ENCODE measurements at places on chromosomes 12 and 14.

GRCh38 chr12:6538420-6539313, 4.3 kb downstream of the GAPDH start:
- DNase-seq, result no peak

GRCh38 chr12:114841557-114842251, 157.7 kb upstream of the TBX3 start:
- no peak for DNase-seq

DNA sequence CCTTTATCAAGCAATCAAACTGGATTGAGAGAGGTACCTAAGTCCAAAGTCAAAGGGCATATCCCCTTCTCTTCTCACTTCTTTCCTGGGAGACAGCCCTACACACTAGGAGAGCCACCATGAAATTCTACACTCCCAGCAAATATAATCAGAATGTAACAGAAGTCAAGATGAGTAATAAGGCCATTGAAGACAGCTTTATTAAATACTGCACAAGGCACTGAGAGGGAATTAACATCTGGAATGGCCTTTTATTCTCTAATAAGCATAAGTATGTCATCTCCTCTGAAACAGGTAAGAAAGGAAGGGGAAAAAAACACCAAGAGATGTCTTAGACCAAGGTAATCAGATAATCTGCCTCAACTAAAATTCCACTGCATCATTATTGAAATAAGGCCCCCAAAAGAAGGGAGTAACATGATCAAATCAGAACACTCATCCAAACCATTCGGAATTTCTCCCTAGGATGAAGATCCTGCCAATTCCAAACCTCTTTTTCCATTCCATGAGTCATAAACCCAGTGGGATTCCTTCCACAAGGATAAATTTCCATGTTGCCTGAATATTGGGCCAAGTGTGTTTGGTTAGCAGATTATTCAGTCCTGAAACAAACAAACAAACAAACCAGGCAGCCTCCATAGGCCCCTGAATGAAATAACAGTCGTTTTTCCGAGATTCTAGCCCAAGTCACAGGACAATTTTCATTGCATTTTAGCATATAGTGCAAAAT, 19.9 kb downstream of the SLC35F4 start:
- DNase-seq, result no peak

DNA sequence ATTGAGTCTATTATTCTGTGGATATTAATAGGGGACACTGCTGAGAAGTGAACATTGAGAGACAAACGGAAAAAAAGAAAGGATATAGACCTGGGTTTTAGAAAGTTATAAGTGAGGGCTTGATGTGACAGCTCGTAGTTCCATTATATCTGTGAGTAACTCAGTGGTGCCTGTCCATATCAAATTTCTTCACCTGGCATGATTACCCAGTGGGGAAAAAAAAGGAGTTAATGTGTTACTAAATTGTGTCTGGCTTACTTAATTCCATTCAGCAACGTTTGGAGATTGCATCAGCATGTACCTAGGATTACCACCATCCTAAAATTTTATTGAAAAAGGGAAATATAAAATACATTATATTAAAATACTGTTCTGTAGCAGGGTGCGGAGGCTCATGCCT, 1249.9 kb downstream of the SLC16A7 start:
- DNase-seq, result no peak

DNA sequence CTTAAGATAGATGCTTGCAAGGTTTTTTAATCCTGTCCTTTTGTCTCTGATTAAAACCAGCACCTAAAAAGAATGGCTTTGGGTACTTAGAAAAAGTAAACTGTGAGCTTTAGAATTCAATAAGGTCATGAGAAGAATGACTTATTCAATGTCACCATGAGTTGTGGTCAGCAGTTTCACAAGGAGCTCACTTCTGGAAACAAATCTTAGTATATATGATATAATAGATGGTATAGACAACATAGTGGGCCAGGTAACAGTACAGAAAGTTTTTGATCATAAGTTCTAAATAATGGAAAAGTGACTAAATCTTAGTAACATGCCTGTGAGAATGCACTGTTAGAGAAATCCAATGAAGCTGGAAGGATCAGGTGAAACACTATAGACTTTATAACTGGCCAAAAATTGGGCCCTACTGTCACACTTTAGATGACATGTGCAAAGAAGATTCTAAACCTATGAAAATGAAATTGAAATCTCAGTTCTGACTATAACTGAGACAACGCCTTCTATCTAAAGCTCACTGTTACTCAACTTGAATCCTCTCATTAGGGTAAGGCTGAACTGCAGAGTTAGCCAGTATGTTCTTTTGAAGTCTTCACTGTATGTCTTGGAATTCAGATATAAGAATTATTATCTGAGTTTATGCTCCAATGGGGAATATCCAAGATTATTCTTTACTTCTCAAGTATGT, 42.4 kb upstream of the RAD51AP1 start:
- no peak for DNase-seq

DNA sequence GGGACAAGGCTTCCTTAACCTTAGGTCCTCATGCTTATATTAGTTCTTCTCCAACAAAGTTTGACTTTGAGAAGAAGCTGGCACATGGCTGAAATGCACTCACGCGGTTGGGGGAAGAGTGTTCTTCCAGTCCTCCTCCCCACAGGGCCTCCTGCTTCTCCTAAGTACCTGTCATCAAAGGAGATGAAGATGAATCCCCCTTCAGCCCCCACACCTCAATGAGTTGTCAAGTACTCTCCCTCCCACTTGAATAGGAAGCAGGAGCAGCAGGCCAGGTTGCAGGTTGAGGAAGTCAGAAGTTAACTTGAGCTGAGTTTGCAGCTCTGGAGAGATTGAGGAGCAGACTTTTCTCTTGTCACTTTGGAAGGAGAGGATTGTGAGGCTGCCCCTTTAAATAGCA, 2.9 kb upstream of the PDE1B start:
- no peak for DNase-seq

- no peak for DNase-seq
Observed at GRCh38 chr14:91964011-91964410, 16.5 kb upstream of the FBLN5 start.

- DNase-seq, result no peak
Observed at GRCh38 chr12:106634206-106634605, 51.4 kb downstream of the RFX4 start.

GRCh38 chr14:70468731-70469130, 16.8 kb downstream of the ADAM21 start:
- no peak for DNase-seq

DNA sequence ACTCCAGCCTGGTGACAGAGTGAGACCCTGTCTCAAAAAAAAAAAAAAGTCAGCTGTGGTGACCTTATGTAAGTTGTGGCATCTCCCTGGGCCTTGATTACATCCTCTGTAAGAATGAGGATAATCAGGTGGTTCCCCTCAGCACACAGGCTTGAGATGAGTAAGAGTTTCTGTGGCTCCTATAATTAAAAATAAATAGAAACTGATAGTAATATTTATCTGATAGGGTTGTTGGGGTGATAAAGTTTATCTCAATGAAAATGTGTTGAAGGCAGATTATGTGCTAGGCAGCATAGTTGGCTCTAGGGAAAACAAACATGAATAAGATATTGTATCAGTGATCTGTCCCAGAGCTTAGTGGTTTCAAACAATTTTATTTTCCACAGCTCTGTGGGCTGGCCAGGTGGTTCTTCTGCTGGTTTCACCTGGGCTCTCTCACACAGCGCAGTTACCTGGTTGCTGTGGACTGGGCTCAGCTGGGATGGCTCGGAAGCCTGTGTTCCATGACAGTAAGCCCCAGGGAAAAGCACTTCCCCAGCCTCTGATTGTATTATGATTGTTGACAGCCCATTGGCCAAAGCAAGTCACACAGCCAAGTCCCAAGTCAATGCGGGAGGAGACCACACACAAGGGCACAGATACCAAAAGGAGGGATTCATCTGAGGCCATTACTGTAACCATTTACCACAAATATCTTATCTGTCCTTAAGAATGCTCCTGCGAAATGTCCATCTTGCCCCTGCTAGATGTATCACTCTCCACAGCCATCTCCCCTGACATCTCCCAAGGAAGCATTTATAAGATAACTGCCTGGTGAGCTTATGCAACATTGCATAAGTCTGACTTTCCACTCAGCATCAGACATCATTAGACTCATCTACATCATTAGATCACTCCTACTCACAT, 151.7 kb downstream of the NUAK1 start:
- DNase-seq, result no peak

DNA sequence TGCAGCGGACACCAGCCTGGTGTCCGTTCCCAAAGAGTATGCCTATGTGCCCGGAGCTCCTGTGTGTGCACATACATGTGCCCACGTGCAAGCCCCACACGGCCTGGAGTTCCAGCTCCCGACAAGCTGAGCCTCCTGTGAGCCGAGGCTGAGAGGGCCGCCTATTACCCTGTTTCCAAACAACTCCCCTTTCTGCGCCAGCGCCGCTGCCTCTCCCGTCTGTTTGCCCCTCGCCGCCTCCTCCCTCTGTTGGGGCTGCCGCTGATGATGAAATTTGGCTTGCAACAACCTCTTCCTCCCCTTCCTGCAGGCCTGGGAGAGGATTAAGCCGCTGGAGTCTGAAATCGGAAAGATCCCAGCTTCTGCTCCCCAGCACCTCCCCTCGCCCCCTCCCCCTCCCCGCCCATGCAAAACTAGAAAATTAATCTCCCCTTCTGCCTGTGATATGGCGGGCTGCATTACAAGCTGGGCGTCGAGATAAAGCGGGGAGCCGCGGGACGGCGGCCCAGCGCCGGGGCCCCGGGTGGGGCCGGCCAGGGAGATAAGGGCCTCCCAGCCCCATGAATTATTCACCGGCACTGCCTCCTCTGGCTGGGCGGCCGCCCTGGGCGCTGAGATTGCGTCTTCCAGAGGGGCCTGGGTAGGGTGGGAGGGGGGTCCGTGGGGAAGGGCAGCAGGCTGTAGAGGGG, 6.8 kb upstream of the ASIC1 start:
- no peak for DNase-seq

GRCh38 chr14:73477618-73478266, 13.0 kb upstream of the RIOX1 start:
- no peak for DNase-seq

GRCh38 chr12:47216150-47216677, 136.5 kb upstream of the AMIGO2 start:
- no peak for DNase-seq

DNA sequence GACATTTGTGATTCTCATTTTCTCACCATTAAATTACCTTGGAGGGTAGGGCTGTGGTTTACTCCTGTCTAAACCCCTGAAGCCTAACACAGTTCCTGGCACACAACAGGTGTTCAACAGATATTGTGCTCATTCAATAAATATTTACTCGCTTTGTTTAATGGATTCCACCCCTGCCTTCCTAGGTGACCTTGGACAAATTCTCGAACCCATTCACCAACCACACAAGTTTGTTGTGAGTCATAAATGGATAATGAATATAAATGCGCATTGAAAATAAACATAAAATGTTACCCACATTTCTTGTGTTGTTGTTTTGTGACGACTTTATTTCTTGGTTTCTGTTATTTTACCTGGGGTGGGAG, 362 bp upstream of the TSFM start:
- DNase-seq, result no peak

- no peak for DNase-seq
Observed at GRCh38 chr14:50741567-50741966, 73.5 kb upstream of the SAV1 start.

GRCh38 chr14:32694795-32695449, 243.8 kb upstream of the NPAS3 start:
- no peak for DNase-seq

DNA sequence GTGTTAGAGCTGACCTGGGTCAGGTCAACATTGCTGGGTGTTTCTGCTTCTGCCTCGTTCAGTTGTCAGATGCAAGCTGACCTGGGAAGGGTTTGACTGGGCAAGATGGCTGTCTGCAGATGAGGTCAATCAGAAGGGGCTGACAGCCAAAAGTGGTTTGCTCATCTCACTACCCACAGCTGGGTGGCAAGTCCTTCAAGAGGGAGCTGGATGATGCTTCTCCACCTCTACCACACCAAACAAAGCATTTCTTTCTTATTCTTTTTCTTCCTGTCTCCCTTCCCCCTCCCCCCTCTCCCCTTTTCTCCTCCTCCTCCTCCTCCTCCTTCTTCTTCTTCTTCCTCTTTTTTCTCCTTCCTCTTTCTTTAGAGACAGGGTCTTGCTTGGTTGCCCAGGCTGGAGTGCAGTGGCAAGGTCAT, 268.2 kb upstream of the PLEKHG7 start:
- DNase-seq, result no peak

DNA sequence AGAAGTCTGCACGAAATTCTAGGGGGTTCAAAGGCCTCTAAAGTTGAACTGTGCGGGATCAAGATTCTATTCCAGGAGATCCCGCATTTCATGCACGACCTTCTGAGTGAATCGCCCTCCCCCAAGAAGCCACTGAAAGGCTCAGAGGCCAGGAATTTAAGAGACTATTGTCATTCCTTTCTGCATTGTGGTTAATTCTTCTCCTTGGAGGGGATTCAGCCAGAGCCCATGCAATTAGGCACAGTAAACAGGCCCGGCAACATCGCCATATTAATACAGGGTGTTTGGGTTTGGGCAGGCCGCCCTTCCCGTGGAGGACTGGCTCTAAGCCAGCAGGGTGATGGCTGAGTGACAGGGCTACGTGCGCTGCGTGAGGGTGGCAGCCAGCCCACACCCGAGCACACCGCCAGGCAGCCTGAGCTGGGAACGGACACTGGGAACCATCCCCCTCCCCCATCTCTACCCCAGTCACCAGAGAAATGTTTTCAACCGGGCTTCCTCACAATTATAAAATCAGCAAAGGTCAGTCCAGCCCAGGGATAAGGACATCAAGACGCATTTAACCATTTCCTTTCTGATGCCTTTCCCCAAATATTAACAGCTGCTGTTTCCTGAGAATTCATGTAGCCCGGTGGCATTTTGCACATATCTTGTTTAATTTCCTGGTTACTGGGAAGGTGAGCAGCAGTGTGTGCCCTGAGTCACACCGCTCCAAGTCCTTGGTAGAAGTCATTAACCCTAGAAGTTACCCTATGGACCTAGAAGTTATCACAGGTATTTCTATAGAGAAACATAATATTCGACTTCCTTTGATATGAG, 12.5 kb downstream of the EGLN3 start:
- DNase-seq, result peak; percentile 32

DNA sequence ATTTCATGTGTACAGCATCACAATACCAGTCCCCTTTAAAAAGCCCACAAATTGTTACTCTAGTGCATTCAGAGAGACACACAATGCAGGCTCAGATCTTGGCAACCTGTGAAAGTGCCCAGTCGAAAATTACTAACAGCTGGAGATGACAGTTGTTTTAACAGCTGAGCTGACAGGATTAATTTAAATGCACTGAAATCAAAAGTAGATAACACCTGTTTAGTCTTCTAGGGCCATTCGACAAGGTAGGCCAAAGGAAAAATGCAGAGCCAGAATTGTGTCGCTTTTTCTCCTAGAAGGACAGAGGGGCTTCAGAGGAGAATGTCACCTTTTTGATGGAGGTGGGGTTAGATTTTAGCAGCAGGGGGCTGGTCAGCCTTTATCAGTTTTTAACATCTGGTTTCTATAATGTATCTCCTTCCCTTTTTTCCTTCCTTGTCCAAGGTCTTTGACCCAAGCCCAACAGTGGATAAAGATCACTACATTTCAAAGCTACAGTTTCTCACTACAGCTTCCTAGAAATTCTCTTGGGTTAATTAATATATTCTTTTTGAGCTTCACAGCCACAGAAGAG, 139.1 kb downstream of the SOX5 start:
- DNase-seq, result no peak
